Tongue (tissue), 3 donors: ENCODE measurements at places on chromosomes 4 and X.

DNA sequence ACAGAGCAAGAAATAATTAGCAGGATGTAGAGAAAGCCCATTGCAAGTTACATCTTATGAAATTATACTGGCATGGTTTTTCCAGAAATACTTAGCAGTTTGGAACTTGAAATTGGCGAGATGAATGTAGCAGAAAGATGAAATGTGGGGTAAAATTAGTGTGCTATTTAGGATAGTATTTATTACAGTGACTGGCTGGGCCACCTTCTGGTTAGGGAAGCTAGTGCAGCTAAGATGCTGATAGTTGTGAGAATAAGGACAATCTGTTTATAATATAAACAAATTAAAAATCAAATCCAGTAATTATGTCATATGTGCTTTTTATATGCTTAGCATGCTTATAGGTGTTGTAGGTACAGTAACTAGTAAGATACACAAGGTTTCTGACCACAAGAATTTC, 74.8 kb downstream of the IL15 start:
- DNase-seq: peak; percentile 14

GRCh38 chrX:38881727-38882126, 80.5 kb downstream of the MID1IP1 start:
- no peak for DNase-seq

DNA sequence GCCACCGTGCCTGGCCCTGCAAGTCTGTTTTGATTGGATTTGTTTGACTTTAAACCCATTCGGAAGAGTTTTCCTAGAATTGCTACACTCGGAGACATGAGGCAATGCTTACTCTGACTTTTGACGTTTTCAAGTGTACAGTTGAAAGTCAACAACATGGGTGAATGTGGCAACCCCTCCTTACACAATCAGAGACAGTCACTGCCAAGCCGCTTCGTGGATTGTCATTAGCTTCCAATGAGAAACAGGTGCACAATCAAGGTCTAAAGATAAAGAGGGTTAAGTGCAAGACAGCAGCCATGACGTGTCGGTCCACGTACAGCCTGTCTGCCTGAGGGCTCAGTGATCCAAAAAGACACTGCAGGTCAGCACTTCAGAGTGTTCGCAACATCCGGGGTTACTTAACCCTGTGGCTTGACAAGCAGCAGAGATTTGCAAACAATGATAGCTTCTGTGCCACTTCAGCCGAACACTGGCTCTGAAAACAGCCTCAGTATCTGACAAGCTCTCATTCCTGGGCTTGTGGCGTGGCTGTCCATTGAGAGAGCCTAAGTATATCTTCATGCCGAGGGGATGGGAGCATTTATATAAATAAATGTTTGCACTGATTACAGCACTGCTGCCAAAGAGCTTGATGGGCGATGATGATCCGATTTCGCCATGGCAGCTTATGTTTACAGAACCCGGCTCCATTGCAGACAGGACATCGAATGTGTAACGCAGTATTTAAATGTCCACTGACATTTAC, 180.0 kb downstream of the DHRSX start:
- DNase-seq: peak; percentile 65

- no peak for DNase-seq
These were observed 337.3 kb downstream of the CENPC start for GRCh38 chr4:67207941-67208441.

DNA sequence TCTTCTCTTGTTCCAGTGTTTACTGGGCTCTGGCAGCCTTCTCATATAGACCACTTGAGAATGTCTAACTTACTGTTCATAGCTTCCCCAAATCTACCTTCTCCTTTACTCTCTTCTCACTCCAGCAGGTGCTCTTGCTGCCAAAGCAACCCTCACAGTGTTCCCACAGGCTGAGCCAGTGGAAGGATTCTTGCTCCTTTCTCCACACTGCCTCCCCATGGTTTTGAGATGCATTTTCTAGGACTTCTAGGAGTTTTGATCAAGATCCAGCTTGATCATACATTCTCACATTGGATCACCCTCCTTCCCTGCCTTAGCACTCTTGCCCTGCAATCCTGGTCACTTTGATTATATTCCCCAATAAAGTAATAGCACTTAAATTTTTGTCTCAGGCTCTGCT, 230.8 kb downstream of the TMEM47 start:
- DNase-seq: no peak

- DNase-seq: no peak
These were observed 246.4 kb downstream of the ZNF674 start for GRCh38 chrX:46298821-46299220.

DNA sequence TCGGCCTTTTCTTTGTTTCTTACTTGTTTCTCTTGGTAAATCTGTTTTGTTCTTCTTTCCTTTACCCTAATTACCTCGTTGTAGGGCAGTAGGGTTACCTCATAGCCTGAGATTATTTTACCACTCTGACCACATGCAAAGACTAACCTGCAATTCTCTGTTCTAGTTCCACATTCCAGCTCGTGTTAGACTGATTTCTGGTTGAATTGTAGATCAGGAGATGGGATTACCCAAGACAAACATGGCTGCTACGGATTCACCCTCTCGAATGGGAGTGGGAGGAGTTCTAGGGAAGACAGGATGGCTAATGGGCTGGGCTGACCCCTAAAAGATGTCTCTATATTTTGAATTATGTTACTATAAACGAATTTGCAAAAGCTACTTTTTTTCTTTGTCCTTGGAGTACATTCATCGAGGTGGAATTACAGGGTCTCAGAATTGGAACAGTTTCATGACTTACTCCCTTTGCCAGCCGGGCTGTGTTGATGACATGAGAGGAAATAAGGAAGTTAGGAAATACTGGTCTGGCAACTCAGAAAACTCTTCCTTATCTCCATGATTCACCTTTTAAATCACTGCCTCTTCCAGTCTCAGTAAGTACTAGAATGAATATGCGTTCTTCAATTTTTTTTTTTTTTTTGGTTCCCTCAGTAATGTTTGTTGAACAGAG, 36.7 kb upstream of the FBXW7 start:
- no peak for DNase-seq

DNA sequence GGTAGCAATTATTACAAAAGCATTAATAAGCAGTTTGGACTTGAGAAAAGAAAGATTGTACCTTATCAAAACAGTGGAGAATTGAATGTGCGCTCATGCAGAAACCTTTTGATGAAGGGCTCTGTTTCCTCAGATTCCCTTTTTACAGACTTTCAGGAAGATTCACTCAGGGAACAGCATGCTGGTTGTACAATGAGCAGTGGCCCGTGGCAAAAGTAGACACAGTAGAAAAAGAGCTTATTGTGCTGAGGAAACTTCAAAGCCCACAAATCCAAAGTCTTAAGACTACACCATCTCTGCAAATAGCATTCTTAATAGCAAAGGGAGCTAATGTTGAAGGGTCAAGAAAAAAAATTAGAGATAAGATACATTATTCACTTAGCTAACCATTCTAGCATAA, 858.9 kb downstream of the PDHA2 start:
- no peak for DNase-seq

GRCh38 chr4:82484996-82485783, 54.8 kb downstream of the ENOPH1 start:
- DNase-seq: no peak
